Activated naive CD4-positive, alpha-beta T cell treated with anti-CD3 and anti-CD28 coated beads, Interleukin-2, amount 50 U/mL, for 72 hours (primary cell): ENCODE measurements at places on chromosomes 5 and 9. TPM values are rescaled to one million over a fixed set of nuclear protein-coding genes. Genes with fewer than 3 reads are reported as not detected.

- DNase-seq, result no peak
Measured at GRCh38 chr5:175129121-175129520, 314.9 kb downstream of the DRD1 start.

PLAC8L1 gene
- total RNA-seq, result 0.88 TPM

DNA sequence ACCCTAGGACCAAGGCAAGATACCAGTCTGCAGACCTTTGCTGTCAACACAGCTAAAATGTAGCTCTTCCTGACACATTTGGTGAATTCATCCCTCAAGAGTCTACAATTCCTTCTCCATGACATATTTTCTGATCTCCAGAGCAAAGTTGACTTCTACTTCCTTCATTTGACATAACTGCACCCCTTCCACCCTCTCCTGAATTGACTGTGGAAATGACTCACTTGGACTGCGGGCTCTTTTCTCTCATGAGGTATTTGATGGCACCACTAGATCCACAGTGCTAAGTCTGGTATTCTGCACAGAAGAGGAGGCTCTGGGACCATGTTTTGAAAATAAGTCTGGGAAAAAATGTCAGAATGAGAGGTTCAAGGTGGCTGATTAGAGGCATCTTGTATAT lies 338.4 kb upstream of the TRPC7 start:
- DNase-seq, result no peak

DNA sequence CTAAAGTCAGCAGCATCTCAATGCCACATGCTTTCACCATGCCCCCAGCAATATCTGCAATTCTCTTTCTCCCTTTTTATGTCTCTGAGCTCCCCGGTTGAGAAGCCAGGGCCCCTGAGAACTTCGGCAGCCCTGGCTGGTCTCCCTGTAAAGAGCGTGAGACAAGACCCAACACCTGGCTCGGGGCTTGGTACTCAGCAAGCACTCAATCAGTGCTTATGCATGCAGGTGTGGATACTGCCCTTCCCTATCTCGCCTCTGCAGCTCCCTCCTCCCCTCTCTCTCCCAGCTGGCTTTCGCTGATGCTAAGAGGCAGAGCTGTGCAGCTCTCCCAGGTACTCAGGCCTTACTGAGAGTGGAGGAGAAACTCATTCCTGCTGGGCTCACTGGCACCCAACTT lies 41.7 kb upstream of the AKNA start:
- DNase-seq, result peak; percentile 25

DNA sequence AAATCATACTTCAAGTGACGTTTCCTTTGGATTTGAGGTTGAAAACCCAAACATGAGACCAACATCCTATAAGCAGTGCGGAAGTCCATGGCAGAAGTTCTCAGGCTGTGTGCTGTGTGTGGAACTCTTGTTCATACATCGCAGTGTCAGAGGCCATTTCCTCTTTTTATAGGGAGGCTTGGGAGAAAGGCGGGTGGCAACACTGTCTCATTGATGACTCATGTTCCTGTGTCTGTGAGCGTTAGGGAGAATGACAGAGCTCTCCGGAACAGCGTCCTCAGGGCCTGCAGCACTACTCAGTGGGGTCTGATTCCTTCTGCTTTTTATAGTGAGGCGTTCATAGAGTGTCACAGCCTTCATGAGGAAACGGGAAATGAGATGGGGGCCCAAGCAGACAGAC lies 98.8 kb upstream of the BASP1 start:
- no peak for DNase-seq
